Activated T-cell treated with anti-CD3 and anti-CD28 coated beads, Interleukin-2, amount 50 U/mL, for 24 hours (primary cell): ENCODE measurements at places on chromosomes 13 and 19.

- no peak overlapping the region for H3K4me3 ChIP-seq
- H3K4me1 ChIP-seq: peaks cover 4% of the 10 kb centered on the region
- no peak for DNase-seq
Observed at GRCh38 chr19:54026656-54027055, 35.2 kb downstream of the CACNG6 start.

GRCh38 chr13:19606152-19606551 lies 27.3 kb upstream of the MPHOSPH8 start:
- H3K36me3 ChIP-seq: peaks cover 16% of the 10 kb centered on the region
- H3K27me3 ChIP-seq: peaks cover 31% of the 10 kb centered on the region
- H3K27ac ChIP-seq: no peak overlapping the region
- peaks cover 4% of the 10 kb centered on the region for H3K4me1 ChIP-seq
- no peak overlapping the region for H3K4me3 ChIP-seq
- no peak for DNase-seq

DNA sequence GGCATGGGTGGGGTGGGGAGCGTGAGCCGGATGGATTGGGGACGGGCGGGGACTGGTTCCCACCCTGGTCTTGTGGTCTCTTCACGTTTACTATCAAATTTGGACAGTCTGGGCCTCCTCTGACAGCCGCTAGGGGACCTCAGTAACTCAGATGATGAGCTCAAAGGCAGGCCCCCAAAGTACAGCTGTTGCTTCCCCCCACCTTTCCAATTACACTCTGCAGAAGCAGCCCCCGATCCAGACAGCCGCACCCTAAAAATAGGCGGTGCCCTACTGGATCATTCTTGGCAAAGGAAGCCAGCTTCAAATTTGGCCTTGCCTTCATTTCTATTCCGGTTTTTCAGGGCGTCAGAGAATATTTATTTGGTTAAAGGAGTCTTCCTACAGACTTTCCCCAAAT lies 1.9 kb upstream of the FOXO1 start:
- DNase-seq: no peak
- H3K4me1 ChIP-seq: peaks cover 48% of the 10 kb centered on the region
- H3K27ac ChIP-seq: peak overlapping the region; percentile 87
- H3K36me3 ChIP-seq: peaks cover 16% of the 10 kb centered on the region

GRCh38 chr13:111627596-111627995 lies 307.2 kb downstream of the TEX29 start:
- no peaks in the 10 kb centered on the region for H3K4me1 ChIP-seq
- H3K36me3 ChIP-seq: no peaks in the 10 kb centered on the region
- no peak overlapping the region for H3K27ac ChIP-seq
- no peak for DNase-seq

DNA sequence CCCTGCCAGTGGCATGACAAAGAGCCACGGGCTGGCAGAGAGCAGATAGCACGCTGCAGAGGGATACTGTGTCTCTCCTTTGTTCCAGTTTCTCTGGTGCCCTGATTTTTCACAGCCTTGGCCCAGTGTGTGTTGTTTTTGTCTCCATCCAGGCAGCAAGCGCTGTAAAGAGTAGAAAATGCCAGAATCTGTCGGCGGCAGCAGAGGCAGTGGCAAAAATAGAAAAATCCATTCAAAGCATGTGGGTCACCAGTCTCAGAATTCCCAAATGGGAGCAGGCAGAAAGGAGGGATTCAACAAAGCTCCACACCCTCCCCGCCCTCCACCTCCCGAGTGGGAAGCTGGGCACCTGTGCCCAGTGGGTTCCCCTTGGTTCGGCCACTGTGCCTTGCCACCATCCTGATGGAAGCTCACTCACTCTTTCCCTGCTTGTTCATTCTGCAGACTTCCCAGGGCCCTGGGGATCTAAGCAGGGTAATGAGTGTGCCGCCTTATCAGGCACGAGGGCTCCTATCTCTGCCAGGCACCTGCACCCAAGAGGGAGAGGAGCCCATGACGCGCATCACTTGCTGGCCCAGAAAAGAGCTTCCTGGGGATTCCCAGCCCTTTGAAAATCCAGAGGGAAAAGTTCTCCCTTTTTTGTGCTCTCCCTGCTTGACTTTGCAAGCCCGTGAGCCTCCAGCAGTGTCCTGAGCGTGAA lies 416.9 kb downstream of the IRS2 start:
- H3K36me3 ChIP-seq: no peaks in the 10 kb centered on the region
- no peak overlapping the region for H3K27ac ChIP-seq
- no peaks in the 10 kb centered on the region for H3K4me1 ChIP-seq
- peaks cover 5% of the 10 kb centered on the region for H3K27me3 ChIP-seq

DNA sequence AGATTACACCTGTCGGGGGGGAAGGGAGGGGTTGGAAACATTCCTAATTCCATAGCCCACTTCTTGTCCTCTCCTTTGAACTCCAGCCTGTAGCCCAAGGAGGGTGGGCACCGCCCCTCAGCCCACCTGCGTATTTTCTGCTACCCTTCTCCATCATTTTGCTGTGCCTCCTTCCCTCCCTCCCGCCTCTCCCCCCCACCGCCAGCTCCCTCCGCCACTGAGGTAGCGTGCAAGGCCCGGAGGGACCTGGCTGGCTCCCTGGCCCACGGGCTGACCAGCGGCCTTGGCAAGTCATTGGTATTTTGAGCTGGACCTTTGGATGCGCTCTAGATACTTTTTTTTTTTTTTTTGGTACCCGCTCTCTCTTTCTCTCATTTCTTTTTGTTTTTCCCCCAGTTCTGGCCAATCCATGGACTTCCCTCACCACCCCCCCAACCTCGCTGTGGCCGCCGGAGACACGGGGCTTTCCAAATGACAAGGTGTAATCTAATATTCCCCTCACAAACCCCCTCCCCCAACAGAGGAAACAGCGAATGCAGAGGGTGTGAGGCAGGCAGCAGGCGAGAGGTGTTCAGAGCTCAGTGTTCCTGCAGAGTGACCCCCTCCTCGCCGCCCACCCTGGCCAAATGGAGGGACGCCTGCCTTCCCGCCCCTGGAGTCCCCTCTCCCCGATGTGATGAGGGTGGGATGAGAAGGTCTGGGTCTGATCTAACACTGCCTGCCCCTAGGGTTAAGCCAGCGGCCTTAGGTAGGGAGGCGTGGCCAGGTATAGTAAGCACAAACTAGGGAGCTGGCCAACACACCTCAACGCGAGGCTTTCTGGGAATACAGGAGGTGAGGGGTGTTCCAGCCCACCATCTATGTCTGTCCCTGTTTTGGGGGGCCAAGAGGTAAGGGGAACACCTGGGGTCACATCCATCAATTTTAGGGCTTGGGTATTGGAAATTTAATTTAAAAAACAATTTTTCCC lies 89.2 kb downstream of the PTPRS start:
- H3K4me3 ChIP-seq: no peak overlapping the region
- peaks cover 25% of the 10 kb centered on the region for H3K27me3 ChIP-seq
- no peak overlapping the region for H3K27ac ChIP-seq
- H3K36me3 ChIP-seq: peaks cover 4% of the 10 kb centered on the region
- DNase-seq: no peak

DNA sequence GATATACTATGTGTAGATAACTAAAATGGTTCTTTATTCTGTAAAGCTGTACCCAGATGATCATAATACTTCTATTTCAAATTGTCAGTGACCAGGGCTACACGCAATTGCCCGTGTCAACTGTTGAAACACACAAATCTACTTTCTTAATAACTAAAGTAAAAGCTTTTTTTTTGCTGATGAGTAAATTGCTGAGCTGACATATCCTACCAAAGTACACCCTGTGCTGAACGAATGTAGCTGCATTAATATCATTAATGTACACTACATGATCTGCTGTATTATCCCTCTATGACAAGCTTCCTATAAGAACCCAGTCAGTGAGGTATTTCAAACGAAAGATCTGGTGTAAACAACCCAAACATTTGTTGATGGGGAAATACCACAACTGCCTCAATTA lies 827.2 kb upstream of the ATXN8OS start:
- H3K4me3 ChIP-seq: no peak overlapping the region
- H3K27me3 ChIP-seq: no peaks in the 10 kb centered on the region
- DNase-seq: no peak
- H3K27ac ChIP-seq: no peak overlapping the region
- H3K36me3 ChIP-seq: no peaks in the 10 kb centered on the region

DNA sequence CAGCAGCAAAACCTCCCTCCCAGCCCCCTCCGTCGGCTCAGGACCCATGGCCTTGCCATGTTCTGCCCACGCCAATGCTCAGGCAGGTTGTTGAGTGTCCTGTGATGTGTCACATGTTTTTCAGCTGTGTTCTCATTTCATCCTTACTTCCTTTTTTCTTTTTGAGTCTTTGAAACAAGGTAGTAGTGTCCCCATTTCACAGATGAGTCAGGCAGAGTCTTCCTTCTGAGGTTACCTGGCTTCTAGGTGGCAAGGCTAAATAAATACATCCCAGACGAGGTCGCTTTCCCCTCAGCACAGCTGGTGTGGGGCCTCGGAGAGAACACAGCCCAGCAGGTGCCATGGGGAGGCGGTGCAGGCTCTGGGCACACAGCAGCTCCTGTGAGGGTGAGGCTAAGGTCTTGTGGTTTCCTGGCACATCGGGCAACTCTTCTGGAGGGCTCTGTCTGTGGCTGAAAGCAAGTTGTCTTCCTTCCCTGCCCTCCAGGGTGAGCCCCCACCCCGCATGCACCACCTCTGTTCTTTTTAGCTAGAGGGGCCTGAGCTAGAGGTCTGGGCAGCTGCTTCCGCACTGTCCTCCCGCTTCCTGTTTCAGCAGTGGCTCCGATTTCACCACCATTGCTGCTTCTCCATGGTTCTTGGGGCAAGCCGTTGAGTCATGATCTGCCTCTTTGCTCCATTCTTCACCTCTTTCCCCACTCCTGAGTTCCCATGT lies 15.1 kb downstream of the PRAM1 start:
- H3K36me3 ChIP-seq: peaks cover 85% of the 10 kb centered on the region
- DNase-seq: peak; percentile 72
- no peaks in the 10 kb centered on the region for H3K27me3 ChIP-seq
- H3K4me1 ChIP-seq: peaks cover 47% of the 10 kb centered on the region
- peak overlapping the region; percentile 37 for H3K4me3 ChIP-seq

GRCh38 chr19:46494941-46495785 lies 504 bp downstream of the PNMA8B start:
- H3K27ac ChIP-seq: no peak overlapping the region
- H3K4me1 ChIP-seq: peaks cover 17% of the 10 kb centered on the region
- no peak overlapping the region for H3K4me3 ChIP-seq
- DNase-seq: no peak
- H3K36me3 ChIP-seq: no peaks in the 10 kb centered on the region

DNA sequence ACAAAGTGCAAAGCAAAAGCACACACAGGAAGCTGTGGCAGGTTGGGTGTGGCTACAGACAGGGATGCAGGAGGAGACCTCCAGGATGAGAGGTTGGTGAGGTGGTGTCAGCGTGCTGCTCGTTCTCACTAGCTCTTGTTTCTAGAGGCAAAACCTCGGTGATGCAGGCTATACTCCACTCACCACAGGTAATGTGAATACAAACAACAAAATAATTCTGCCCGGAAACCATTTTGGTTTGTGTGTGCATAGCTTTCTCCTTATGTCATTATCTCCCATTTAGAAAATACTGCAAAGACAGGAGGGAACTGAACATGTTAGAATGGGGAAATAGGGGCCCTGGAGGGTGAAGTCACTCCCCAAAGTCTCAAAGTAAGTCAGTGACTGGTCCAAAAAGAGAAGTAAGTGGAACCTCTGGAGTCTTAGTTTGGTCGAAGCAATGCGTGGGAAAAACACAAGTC lies 9.4 kb downstream of the LCP1 start:
- DNase-seq: no peak
- H3K27ac ChIP-seq: peak overlapping the region; percentile 98
- peaks cover 99% of the 10 kb centered on the region for H3K36me3 ChIP-seq
- no peaks in the 10 kb centered on the region for H3K27me3 ChIP-seq
- peak overlapping the region; percentile 97 for H3K4me3 ChIP-seq
- peaks cover 96% of the 10 kb centered on the region for H3K4me1 ChIP-seq

DNA sequence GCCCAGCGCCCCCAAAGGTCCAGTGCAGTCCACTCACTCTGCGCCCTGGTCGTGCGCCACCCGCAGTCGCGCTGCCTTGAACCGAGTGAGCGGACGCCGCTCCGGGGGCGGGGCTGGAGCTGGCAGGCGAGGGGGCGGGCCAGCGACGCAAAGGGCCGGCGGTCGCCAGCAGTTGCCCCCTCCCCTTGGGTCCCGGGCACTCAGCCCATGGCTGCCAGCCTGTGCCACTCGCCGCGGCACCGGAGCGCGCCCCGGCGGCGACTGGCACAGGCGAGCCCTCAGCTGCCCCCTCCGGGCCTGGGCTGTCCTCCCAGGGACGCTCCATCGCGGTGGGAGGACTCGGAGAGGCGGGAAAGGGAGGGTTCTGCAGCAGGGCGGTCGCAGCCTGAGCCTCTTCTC lies at the start of gene S1PR5:
TSS of gene S1PR5 (minus strand) at position 87 of the 399 bp plus-strand sequence. CDS start 2,436 bp downstream, outside the sequence.
- H3K4me3 ChIP-seq: peak within 1 kb of the TSS; percentile 55
- peaks cover 65% of the 10 kb centered on the region for H3K27me3 ChIP-seq
- H3K4me1 ChIP-seq: peaks cover 29% of the 10 kb centered on the region
- no peaks in the 10 kb centered on the region for H3K36me3 ChIP-seq
- H3K27ac ChIP-seq: no peak within 1 kb of the TSS
- peak; percentile 38 for DNase-seq

GRCh38 chr19:31957711-31958110 lies 387.7 kb upstream of the ZNF507 start:
- H3K27ac ChIP-seq: no peak overlapping the region
- no peaks in the 10 kb centered on the region for H3K27me3 ChIP-seq
- no peak overlapping the region for H3K4me3 ChIP-seq
- no peaks in the 10 kb centered on the region for H3K4me1 ChIP-seq

DNA sequence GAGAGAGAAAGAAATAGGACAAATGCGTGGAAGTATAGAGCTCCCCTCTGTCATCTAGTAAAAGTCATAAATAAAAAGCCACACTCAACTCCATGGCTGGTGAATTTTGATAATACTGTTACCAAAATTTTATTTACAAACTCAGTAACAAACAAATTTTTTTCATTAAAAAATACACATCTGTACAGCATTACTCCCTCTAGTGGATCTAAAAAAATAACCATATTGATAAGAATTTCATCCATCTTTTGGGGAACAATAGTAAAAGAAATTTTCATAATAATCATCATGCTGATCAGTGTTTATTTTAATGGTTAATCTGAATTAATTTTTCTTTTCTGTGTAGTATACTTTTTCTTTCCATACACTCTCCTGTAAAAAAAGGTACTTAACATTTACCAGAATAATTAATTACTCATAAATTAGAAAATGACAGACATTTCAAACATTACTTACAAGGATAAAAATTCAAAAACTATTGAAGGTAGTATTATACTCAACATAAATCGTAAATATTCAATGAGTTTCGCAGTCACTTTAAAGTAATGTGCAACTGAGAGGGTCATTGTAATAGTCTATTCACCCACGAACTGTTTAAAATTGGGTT lies 173.5 kb upstream of the LSM14A start:
- no peaks in the 10 kb centered on the region for H3K36me3 ChIP-seq
- peaks cover 20% of the 10 kb centered on the region for H3K27me3 ChIP-seq
- no peak overlapping the region for H3K4me3 ChIP-seq
- H3K27ac ChIP-seq: no peak overlapping the region

DNA sequence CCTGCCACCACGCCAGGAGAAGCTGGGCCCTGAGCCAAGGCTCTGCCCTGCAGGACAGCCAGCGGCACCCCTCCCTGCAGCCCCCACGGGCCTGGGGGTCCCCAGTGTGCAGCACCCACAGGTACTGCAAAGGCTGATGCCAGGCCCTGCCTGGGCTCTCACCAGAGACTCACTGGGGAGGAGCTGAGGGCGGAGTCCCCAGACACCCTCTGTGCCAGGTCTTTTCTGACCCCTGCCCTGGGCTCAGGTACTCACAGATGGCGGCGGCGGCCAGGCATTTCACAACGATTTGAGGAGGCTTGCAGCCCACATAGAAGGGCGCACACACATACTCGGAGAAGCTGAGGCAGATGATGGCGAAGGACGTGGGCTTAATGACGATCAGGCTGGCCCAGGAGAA lies 5.7 kb downstream of the SLC7A9 start:
- no peaks in the 10 kb centered on the region for H3K4me1 ChIP-seq
- no peak overlapping the region for H3K27ac ChIP-seq
- no peak overlapping the region for H3K4me3 ChIP-seq
- no peak for DNase-seq
- H3K27me3 ChIP-seq: no peaks in the 10 kb centered on the region
- no peaks in the 10 kb centered on the region for H3K36me3 ChIP-seq
